ENCODE measurements at places on chromosomes 12 and 14.
A peak's percentile ranks its signal among the peaks of the same experiment; 100 is the strongest.

DNA sequence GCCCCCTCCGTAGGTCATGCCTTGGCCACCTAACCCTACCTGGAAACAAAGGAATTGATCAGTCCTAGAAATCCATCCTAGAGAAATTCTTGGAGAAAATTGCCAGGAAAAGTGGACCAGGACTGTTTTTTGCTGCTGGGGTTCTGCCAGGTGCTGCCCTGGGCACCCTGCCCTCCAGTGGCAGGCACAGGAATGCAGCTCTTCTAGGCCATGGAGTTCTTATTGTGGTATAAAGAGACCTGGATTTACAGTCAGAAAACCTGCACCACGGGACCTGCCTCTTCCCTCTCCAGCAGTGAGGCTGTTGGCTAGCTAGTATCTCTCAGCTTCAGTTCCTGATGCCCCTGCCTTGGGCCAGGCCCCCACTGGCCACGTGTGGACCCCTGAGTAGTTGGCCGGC lies 59.7 kb downstream of the SLC24A4 start:
- DNase-seq = no peak

DNA sequence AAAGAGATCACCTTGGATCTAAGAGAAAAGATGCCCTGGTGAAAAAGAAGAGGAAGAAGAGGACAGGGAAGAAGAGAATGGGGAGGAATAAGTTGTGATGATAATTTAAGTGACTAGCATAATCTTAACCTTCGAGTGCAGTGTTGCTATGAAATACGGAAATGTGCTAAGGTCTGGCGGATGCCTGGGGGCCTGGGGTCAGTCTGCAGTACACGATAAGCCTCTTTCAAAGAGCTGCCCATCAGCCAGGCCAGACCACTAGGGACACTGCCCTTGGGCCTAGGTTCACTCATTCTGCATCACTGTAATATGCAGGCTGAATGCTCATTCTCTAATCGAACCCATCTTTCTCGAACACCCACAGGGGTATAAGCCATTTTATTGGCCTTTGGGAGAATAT lies 83.4 kb downstream of the PLEKHG3 start:
- DNase-seq = no peak

GRCh38 chr12:29782871-29783772 lies 620 bp downstream of the TMTC1 start:
- peak; percentile 29 for DNase-seq

DNA sequence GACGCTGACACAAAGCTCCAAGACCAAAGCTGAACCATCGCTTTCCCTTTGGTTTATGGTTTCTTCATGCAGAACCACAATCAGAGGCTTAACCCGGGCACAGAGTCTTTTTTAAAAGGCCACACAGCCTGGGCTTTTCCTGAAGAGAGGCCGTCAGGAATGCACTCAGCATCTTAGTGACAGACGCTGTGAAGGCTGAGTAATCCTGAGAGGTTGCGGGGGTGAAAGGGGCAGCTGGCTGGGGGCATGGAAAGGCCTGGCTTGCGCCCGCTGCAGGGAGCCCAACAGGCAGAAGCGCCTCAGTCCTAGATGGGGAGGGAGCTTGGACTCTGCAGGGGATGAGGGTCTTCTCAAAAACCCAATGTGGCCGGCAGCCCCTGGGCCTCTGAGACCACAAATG lies 13.6 kb downstream of the CTDSP2 start:
- no peak for DNase-seq

DNA sequence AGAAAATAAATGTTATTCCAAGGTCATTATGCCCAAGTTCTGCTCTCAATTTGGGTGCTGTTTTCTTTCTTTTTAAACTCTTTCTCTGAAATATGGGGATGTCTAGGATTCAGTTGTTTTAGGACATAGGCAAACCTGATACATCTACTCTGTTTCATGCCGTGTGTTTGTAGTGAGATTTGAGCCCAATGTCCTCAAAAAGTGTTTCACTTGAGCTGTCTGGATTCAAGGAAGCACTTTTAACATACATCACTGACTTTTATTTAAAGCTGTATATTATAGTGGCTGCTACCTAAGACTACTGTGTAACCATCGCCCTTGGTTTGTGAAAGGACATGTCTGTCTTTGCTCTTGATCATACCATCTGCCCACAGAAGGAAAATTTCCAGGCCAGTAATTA lies 709.3 kb upstream of the STXBP6 start:
- DNase-seq = no peak

DNA sequence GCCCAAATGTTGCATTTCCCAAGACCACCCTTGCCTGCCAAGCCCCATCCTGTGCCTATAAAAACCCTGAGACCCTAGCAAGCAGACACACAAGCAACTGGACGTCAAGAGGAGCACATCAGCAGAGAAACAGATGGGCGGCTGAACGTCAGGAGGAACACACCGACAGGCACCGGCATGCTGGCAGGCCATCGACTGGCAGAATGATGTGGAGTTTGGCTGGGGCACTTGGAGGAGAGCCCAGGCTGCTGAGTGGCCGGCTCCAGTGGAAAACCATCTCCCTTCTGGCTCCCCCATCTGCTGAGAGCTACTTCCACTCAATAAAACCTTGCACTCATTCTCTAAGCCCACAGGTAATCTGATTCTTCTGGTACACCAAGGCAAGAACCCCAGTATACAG lies 130.1 kb downstream of the SLC41A2 start:
- DNase-seq = no peak

DNA sequence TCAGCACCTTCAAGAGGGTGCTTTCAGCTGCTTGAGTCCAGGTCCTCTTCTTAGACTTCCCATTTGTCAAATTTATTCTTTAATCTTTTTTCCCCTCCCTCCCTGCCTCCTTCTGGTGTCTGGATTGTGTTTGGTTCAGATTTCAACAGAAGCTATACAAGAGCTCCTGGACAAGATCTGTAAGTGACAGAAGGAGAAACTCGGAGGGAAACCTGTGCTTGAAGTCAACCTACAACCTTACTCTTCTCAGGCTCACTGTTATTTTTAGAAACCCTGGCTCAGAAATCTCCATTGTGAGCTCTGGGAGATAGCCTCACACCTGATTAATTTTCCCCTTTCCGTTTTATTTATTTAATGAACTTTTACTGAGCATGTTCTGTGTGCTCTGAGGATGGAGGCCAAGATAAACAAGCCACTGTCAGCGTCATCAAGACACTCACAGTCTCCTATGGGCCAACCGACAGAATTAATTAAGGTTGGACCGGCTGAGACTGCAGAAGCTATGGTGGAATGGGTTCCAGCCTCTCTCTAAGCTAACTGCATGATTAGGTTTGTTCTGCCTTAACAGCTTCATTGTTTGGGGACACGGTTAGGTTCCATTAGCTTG lies 13.5 kb downstream of the PDE1B start:
- DNase-seq = no peak

GRCh38 chr12:6324936-6325750 lies 14.7 kb downstream of the PLEKHG6 start:
- no peak for DNase-seq

DNA sequence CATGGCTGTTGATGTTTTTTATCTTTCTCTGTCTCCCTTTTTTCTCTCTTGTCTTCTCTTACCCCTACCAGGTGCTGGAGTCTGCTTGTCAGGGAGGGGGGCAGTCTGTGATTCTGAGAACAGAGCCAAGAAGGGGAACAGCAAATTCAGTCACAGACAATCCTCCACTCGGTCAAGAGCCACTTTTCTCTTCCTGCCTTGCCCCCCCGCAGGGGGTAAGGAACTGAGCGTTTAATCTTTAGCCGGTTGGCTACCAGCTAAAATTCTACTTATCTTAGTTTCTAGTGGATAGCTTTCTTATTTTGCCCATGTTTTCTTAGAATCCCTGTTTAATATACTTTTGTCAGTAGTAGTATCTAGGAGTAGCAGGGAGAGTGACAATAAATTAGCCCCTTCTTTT lies 1.9 kb downstream of the RIMKLB start:
- no peak for DNase-seq

- no peak for DNase-seq
Measured at GRCh38 chr12:114140576-114140975, 174.5 kb upstream of the RBM19 start.

DNA sequence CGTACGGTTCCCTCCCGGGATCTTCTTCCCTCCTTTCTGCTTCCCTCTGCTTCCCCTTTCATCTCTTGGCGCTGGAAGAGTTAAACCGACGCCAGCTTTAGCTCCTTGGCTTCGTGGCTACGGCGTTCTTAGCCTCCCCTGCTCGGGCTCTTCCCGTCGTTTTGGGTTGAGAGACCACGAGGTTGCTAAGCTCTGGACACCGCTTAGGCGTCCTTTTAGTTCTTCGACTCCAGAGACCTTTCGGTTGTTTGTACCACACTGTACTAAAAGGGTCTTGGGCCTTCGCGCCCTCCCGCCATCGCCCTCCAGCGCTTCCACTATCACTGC lies 545 bp downstream of the CPSF2 start:
- no peak for DNase-seq

- DNase-seq = no peak
Measured at GRCh38 chr12:82357340-82357739, 847 bp downstream of the CCDC59 start.

GRCh38 chr14:75127903-75128595 lies 1.2 kb upstream of the NEK9 start:
- no peak for DNase-seq

GRCh38 chr14:26905229-26905628 lies 307.4 kb upstream of the NOVA1 start:
- no peak for DNase-seq

- DNase-seq = no peak
Measured at GRCh38 chr12:122845041-122845864, 10.0 kb downstream of the HIP1R start.

GRCh38 chr14:76007852-76008251 lies 22.3 kb downstream of the IFT43 start:
- DNase-seq = no peak

DNA sequence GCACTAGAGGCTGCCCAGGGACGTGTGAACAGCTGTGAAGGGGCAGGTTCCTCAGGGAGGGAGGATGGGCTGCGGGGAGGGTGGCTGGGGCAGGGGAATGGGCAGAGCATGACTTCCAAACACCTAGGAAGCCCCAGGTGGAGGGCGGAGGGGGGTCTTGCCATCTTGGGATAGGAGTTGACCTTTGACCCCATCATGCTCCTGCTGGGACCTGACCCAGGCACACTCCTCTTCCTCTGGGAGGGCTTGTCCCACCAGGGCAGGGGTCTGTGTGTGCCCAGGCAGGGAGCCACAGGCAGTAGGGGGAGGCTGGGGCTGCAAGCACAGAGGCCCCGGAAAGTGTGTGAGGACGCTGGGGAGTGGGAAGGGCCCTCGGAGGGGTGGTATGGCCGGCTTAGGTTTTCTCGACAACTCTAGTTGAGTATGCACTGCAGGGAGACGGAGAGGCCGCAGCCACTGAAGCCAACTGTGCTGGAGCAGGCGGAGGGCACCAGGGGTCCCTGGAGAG lies 3.3 kb upstream of the ANKRD9 start:
- no peak for DNase-seq

DNA sequence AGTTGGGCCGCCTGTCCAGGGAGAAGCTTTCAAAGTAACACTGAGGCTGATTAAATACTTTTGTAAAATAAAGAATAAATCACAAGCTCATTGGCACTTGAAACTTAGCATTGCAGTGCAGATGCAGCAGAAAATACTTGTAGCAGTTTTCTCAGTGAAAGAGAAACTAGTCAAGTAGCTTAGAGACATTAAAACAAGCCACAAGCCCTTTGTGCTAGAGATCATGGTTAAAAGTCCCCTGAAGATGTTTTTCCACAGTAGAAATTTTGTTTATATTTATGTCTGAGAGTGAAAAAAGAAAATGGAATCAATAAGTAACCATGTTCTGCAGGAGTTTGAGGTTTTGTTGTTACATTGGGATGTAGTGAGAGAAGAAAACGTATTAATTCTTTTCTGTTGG lies 5.9 kb downstream of the PSEN1 start:
- DNase-seq = no peak

- no peak for DNase-seq
Measured at GRCh38 chr12:47080725-47081502, 1.2 kb upstream of the AMIGO2 start.

- no peak for DNase-seq
Measured at GRCh38 chr12:110931315-110931728, 10.9 kb upstream of the MYL2 start.

- no peak for DNase-seq
Measured at GRCh38 chr14:100222224-100223093, 16.5 kb upstream of the YY1 start.

DNA sequence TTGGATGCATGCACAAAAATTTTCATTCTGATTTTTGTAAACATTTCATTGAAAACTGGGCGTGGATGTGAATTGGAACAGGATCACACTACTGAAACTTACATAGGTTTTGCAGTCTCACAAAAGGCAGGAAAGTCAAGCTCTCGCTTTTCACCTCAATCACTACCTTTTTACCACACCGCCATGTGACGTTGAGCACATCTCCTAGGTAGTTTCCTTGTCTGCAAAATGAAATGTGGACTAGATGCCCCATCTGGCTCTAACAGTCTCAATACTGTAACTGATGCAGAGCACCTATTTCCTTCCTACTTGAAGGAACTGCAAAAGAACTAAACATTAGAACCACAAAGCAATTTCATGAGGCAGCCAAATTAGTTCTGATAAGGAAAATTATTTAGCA lies 4.4 kb upstream of the YY1 start:
- no peak for DNase-seq

GRCh38 chr12:68139941-68140340 lies 19.6 kb downstream of the IFNG start:
- no peak for DNase-seq

- no peak for DNase-seq
Measured at GRCh38 chr12:116194935-116195431, 82.5 kb downstream of the MED13L start.

- DNase-seq = no peak
Measured at GRCh38 chr14:39367387-39367751, 64.9 kb downstream of the FBXO33 start.

- DNase-seq = no peak
Measured at GRCh38 chr12:72511906-72512305, 239.7 kb downstream of the TRHDE start.

- DNase-seq = no peak
Measured at GRCh38 chr12:88238406-88238805, 96.3 kb downstream of the TMTC3 start.

- no peak for DNase-seq
Measured at GRCh38 chr12:1494856-1495255, 99.5 kb downstream of the FBXL14 start.

DNA sequence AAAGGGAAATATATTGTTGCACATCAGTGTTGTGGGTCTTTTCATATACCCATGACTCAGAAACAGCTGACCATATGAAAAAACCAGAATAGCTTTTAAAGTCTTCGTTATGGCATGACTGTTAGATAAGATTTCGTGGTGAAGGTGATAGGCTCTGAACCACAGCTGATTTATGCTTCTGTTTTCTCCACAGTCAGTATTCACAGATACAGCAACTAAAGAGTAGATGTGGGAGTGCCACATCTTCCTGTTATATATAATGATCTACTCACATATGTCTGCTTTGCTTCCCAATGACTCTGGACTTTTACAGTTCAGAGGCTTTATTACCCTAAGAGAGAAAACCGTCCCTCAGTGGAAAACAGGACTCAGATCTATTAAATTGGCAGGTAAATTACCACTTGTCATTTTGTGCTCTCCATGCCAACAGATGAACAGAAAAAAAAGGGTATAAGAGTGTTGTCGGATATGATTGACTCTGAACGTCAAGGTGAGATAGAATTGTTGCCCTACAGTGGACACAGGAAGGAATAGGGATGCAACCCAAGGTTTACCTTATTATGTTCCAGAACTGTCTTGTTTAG lies 1037.1 kb downstream of the GALC start:
- no peak for DNase-seq
